Activated CD4-positive, alpha-beta T cell treated with anti-CD3 and anti-CD28 coated beads for 1 hour (primary cell): ENCODE measurements at places on chromosomes 5 and 9.

- no peak for DNase-seq
Observed at GRCh38 chr5:158014372-158014771, 155.4 kb upstream of the CLINT1 start.

GRCh38 chr5:135739383-135739981 is 95.0 kb upstream of the SLC25A48 start:
- DNase-seq, result no peak

- DNase-seq, result no peak
Observed at GRCh38 chr5:2546938-2547337, 204.5 kb downstream of the IRX2 start.

DNA sequence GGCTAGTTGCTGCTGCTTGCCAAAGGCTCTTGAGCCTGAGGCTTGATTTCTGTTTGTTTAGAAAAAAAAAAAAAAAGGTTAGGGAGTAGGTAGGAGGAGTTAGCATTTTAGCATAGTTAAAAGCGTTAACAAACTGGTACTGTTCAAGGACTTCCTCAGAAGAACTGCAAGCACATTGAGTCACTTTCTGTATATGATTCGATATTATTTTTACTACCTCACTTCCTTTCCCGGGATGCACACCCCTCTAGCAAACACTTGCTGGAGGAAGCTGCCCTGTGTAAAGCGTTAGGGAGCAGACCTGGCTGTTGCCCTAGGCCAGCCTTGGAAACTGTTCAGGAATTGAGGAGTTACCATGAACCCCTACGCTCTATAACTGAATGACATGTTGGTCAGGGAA is 15.7 kb upstream of the CEP120 start:
- no peak for DNase-seq

GRCh38 chr5:3201941-3202340 is 393.7 kb upstream of the IRX1 start:
- DNase-seq, result no peak

DNA sequence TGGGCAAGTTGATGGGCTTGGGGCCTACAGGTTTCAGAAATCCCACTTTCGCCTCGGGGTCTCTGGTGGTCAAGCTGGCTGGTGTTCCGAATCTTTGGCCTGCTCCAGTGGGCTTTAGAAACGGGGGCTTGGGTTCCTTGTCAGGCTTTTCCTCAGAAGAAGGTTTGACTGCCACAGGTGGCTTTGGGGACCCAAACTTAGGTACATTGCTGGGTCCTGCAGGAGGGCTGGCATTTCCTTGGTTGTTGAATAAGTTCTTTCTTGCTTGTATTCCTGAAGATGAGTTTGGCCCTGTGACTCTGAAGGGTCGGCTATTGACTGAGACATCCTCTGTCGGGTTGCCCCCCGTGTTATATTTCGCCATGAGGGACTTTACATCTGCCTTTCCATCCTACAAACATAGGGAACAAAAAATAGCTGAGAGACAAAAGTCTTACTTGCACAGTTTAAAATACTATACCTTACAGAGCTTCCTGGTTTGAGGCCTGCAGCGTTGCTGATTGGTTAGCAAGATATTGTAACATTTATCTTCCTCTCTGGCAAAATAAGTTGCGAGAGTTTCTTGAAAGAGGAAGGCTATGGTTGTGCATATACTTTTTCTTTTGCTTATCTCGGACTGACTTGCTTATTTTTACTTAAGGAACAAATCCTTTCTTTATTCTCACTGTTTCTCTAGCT is 16.6 kb downstream of the FYB1 start:
- DNase-seq, result no peak

GRCh38 chr5:893711-894110 is 1.0 kb downstream of the TRIP13 start:
- DNase-seq, result no peak

DNA sequence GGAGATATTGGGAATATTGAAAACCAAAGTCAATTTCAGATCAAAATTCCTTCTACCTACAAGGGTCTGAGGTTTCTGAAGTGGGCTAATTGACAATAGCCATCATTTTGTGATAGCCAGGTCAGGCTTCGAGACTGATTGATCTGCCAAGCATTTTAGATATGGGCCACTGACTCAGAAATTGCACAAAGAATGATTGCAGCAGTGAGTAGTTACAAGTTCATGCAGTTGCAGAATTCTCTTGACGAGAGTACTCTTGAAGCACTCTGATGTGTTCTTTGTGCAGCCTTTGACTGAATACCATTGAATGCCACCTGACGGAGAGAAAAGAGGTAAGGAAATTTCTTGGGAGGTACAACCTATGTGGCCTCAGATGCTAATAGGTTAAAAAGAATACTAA is 8.3 kb downstream of the C9orf57 start:
- no peak for DNase-seq

DNA sequence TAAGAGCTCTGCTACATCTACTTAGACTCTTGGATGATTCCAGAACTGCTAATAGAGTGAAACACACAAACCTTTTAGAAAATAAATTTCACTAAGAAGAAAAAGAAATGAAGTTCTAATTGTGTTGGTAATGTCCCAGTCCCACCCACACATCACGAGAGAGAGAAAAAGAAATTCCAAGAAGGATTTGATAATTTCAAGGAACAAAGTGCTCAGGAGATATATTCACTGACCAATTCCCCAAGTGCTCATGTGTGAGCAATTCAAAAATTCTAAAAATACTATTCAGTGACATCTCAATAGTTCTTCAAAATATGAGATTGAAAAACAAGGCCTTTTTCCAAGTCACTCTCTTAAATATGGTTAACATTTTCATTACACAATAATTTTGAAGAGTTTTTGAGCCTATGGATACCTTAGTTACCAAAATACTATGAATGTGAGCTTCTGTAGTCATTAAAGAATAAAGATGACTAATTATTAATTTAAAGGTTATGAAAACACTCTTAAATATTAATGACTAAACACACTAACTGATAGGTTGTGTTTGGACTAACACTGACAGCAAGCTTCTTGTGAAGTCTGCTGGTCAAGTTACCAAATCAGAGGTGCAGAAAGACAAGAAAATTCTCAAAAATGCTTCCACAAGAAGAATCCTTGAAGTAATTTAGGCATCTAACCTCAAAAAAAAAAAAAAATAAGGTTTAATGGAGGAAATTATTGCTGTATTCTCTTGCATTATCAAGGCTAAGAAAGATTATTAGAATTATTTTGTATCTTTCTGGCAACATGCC is 245.3 kb downstream of the PDE4D start:
- DNase-seq, result no peak

DNA sequence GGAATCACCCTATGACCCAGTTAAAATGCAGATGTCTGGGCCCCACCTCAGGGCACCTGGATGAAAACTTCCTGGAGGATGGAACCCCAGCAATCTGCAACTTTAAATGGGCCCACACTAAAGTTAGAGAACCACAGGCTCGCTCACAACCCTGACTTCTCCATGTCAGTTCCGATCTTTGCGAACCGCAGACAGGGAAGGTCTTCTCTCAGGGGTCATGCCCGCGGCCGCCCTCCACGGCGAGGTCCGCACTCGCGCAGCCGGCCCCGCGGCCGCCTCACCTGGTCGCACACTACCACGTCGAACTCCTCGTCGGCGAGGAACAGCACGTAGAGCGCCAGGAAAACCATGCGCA is 499 bp downstream of the ALG2 start:
- no peak for DNase-seq

- DNase-seq, result no peak
Observed at GRCh38 chr5:53930457-53930856, 370.0 kb downstream of the NDUFS4 start.

- DNase-seq, result no peak
Observed at GRCh38 chr9:94017939-94018531, 62.9 kb upstream of the BARX1 start.

DNA sequence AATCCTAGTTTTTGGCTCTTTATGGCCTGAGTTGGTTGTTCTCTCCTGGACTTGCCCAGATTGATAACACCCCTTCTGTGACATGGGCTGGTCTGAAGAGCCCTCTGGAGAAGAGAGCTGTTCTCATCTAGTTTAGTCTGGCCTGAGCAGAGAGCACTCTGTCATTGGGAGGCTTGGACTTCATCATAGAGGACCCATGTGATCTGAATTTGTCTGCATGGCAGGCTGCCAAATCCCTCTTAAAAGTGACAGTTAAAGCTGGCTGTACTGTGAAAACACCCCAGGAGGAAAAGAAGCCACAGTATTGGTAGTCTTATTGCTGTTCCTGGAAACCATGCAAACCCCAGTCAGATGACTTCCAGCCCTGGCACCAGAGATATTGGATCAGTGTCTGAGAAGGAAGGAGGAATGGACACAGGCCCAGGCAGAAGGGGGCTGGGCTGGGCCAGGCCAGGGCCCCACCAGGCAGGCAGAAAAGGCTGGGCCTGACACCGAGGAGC is 3.7 kb upstream of the WDR31 start:
- DNase-seq, result no peak

GRCh38 chr5:159059722-159060121 is 40.0 kb downstream of the EBF1 start:
- no peak for DNase-seq

GRCh38 chr5:179967489-179967888 is 59.8 kb upstream of the TBC1D9B start:
- no peak for DNase-seq

DNA sequence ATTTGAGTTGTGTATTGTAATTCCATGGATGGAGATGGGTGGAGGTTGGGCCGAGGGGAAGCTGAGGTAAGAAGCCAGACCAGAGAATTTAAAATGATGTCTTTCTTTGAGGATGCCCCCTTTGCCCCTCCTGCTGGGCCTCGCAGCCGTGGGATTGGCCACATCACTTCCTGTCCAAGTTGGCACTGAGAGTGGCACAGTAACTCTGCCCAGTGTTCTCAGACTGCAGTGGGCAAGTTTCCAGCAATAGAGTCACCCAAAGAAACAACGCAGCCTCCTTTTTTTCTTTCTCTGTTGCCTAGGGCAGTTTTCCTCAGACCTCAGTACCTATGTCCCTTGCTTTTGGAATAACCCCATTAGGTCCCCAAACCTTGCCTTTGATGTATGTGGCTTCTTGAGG is 306.6 kb upstream of the DMRT1 start:
- no peak for DNase-seq

GRCh38 chr5:35781181-35781790 is 75.4 kb upstream of the IL7R start:
- no peak for DNase-seq

GRCh38 chr5:122906768-122907167 is 61.4 kb downstream of the SNX24 start:
- DNase-seq, result no peak

GRCh38 chr9:99511723-99512122 is 289.6 kb downstream of the SEC61B start:
- no peak for DNase-seq

DNA sequence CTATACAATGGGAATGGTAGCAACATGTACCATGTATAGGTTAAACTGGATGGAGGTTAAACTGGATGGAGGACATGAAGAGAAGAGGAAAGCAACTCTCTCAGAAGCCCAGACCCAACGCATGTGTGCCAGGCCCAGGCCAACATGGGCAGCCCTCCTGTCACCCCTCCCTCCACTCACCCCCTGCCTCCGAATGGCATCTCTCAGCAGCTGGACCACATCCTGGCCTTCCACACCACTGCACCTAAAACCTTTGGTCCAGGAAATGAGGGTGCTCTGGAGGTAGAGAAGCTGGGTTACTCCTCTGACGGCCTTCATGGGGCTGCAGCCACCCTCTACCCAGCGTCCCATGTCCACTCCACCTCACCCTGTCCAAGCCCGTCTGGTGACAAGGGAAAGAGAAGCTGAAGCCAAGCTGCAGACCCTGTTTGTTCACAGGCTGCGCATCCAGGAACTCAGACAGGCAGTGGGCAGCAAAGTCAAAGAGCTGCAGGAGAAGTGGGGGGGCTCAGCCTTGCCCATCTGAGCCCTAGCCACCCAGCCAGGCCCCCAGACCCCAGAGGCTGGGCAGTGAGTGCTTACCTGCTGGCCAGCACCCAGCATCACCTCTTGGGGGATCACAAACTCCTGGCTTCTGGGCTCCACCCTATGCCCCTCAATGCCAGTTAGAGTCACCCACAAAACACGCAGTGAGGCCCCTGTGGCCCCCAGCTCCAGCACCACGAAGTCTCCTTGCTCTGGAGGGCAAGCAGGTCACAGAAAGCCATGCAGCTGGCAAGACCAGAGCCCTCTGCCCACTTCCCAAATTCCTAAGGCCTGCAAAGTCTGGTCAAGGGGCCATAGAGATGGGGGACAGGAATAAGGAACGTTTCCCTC is 8.5 kb downstream of the HK3 start:
- no peak for DNase-seq

- no peak for DNase-seq
Observed at GRCh38 chr9:28435456-28435855, 862.2 kb upstream of the C9orf72 start.

GRCh38 chr9:109787735-109788134 is 7.7 kb downstream of the PALM2AKAP2 start:
- DNase-seq, result no peak

GRCh38 chr5:37717613-37718431 is 122.0 kb downstream of the GDNF start:
- no peak for DNase-seq

DNA sequence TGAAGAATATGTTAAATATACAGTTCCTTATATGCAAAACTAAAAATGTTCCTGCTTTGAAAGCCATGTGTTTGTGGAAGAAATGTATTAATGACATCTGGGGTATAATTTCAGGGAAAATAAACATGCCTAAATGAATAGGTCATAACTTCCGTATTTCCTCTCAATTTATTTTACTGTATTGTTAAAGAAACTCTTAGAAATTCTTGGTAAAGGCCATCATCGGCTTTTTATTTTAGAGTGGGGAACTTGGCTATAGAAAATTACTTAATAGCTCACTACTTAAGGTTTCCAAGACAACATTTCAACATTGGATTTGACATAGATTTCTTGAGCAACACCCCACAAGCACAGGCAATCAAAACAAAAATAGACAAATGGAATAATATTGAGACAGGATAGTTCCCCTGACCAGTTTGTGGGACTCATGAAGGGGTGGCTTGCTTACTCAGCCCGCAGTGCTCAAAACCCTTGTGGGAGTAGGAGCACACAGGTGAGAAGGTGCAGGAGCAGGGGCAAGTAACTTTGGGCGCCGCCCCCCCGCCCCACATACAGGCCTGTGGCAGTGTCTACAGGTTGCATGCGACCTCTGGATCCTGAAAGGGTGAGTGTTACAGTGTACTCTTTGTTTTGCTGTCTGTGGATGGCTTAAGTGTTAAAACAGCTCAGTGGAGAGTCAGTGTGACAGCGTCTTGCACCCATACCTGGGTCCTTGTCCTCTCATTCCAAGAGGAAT is 891.4 kb upstream of the C9orf72 start:
- DNase-seq, result no peak

- DNase-seq, result no peak
Observed at GRCh38 chr5:36787365-36788093, 89.0 kb upstream of the NIPBL start.

- no peak for DNase-seq
Observed at GRCh38 chr5:29037716-29038115, 1999.3 kb upstream of the CDH9 start.

DNA sequence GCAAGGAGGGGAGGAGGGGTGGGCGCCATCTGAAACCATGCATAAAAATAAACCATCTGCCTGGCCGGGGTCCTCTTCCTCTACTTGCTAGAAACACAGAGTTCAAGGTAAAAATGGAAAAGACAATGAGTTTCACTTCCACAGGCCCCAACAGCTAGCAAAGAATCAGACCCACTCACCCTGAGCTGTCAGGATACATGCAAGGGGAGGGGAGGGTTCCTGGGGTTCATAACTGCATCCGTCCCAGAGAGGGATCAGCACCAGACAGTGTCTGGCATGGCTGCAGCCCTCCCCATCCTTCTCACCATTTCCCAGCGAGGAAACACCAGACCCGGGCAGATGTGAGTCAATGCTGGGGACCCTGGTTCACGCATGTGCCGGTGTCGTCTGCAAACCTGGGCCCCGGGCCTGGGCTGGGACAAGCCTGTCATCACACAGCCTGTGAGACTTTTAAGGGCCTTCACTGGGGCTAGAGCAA is 55.4 kb downstream of the SEMA4D start:
- DNase-seq, result no peak
